ENCODE measurements at places on chromosomes 7 and 10. TPM values are rescaled to one million over a fixed set of nuclear protein-coding genes. Genes with fewer than 3 reads are reported as not detected.

HBP1 gene
- polyA plus RNA-seq: 132 TPM

NKX6-2 gene
- polyA plus RNA-seq: 7.1 TPM

DNA sequence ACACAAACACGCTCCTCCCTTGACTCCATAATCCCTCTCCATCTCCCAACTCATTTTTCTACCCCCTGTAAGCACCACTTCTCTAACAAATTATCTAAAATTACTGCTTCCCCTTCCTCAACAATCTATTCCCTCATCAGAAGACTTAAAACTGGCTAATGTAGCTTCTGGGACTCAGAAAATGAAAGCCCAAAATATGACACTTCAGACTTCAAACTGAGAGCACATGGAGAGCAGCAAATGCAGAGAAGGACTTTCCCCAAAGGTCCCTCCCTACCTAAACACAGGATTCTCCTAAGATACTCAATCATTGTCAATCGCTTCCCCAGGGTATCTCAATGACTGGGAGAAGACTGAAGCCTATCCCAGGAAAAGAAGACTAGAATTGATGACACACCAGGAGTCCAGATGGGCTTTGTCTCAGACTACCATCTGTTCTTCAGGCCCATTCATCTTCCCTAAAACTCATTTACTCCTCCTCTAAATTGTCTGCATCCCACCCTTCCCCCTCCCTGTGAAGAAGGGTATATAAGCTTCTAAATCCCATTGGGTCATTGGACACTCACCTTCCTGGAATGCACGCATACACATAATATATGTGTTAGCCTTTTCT lies 39.2 kb downstream of the ST8SIA6 start:
- DNase-seq: no peak

ABCA13 gene
- 0.53 TPM for polyA plus RNA-seq

H2BK1 gene
- polyA plus RNA-seq: not detected

- DNase-seq: no peak
Measured at GRCh38 chr10:125026036-125026931, 84.4 kb downstream of the ZRANB1 start.

- no peak for DNase-seq
Measured at GRCh38 chr10:74334221-74334620, 183.2 kb downstream of the ADK start.

NODAL gene
- 0.26 TPM for polyA plus RNA-seq

Data from right renal cortex interstitium (tissue), 3 donors.